CD4-positive, alpha-beta T cell treated with Interferon alpha-2 for 1 hour (primary cell): ENCODE measurements at places on chromosomes 3 and 15.
A peak's percentile ranks its signal among the peaks of the same experiment; 100 is the strongest.

DNA sequence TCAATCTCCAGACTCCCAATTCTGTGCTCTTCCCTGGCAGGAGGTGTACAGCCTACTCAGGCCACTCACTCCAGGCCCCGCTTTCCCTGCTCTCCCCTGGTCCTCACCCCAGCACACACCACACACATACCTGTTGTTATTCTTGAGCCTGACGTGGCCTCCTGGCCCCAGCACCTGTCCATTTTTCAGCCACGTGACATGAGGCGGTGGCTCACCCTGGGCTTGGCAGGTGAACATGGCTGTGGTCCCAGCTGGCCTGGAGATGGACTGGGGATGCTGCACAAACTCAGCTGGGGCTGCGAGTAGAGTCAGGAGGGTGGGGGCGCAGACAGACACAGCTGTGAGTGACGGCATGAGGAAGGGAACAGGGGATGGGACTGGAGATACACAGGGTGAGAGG is 27.3 kb downstream of the RNU5B-1 start:
- DNase-seq = no peak

- no peak for DNase-seq
Observed at GRCh38 chr3:80227216-80227615, 459.4 kb upstream of the ROBO1 start.

DNA sequence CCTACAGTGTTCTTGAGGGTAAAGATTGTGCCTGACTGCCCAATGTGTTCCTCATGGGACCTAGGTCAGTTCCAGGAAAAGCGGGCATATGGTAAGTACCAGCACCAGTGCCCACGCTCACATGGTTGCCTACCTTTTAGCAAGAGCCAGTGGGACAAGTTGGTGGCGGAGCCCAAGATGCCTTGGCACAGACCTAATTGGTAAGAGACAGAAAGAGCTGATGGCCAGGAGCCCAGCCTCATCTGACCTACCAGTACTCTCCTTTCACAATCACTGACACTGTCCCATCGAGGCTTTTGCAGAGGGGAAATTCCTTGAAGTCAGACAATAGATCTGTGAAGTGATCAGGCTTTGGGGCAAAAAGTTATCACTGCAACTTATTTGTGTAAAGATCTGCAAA is 98.4 kb upstream of the BCL6 start:
- no peak for DNase-seq

DNA sequence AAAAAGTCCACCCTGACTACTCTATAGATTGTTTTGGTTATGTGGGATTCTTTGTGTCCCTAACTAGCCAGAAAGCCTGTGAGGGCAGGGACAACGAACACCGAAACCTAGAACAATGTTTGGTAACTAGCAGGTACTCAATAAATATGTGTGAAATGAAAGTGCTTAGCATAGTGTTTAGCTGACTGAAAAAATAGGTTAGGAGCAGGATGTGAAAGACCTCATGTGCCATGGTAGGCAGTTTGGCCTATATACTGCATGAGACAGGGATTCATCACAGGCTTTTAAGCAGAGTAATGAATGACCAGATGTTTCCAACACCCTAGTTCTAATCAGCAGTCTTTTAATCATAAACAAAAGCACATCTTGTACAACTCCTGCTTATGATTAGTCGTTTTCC is 64.2 kb downstream of the MYO5A start:
- DNase-seq = peak; percentile 50

DNA sequence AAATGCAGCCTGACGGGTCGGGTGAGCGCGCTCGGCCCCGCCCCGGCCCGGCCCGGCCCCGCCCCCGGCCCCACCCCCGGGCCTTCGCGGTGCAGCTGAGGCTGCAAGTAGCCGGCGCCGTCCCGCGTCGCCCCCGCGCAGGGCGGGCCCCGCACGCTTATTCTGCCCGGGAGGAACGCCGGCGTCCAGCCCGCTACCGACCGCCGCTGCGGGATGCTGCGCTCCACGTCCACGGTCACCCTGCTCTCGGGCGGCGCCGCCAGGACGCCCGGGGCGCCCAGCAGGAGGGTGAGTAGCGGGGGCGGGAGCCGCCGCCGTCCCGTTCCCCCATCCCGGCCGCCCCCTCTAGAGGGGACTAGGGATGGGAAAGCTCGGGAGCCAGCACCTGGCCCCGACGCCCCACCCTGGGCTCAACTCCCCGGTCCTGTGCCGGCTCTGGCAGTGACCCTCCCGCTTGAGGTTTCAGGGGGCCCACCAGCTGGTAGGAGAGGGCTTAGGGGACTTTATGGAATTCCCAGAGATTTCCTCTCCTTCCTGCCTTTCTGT is at the start of gene MYZAP:
TSS of gene MYZAP (plus strand) at position 83 of the 546 bp plus-strand sequence. CDS start at position 214, 131 bp downstream.
- peak; percentile 60 for DNase-seq

GRCh38 chr3:88584451-88584850 is 434.7 kb downstream of the C3orf38 start:
- no peak for DNase-seq

GRCh38 chr3:37990527-37990926 is at the start of gene VILL:
TSS of gene VILL (plus strand) at chr3:37990786. CDS start at chr3:37993673, 2,887 bp downstream.
- no peak for DNase-seq

DNA sequence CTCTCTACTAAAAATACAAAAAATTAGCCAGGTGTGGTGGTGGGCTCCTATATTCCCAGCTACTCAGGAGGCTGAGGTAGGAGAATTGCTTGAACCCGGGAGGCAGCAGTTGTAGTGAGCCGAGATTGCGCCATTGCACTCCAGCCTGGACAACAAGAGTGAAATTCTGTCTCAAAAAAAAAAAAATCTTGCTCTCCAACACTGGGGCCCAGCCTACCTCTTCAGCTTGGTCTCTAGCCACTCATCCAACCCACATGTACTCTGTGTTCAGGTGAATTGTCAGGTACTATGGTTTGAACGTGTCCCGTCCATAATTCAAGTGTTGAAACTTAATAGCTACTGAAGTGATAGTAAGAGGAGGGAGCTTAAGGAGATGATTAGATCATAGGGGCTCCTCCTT is 22.4 kb upstream of the RAB7A start:
- no peak for DNase-seq

DNA sequence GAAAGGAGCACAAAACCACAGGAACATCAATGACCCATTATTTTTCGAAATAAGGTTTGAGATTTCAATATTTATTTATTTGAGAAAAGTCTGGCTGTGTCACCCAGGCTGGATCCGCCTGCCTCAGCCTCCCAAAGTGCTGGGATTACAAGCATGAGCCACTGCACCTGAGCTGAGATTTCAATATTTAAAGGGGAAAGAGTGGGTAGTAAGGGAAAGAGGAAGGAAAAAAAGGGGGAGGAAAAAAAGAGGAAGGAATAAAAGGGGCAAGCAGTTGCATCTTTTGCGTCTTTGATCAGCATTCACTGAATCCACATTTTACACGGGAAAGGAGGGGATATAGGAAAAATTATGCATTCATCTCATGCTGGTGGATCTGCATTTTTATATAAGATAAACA is 47.4 kb downstream of the ERICH6 start:
- no peak for DNase-seq

DNA sequence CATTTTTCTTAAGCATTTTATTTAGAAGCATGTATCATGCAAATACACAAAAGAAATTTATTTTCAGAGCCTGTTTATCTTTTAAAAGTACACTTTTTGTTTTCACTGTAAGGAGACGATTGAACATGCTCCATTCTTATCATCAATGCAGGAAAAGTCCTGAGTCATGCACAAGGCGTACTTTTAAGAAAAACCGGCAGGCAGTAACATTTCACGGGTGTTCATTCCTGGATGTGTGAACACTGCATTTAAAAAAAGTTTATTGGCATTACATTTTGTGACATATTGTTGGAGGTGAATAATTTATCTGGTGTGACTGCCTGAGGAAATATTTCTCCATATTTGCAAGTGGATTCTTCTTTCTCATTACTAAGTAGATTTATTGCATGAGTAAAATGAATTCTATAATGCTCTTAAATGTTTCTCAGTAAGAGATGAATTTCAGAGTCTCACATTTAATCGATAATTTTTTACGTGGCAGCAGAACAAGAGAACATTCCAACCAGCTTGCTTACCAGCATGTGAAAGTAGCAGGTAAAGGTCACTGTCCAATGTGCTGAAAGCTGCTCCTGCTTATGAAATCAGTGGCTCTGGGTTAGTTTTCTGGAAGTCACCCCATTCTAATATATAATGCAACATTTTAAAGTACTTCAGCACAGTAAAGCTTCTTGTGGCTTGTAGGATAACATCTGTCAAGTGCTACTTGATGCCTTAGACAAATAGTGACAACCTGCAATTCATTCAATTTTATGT is 87.0 kb downstream of the SV2B start:
- DNase-seq = no peak

- no peak for DNase-seq
Observed at GRCh38 chr3:155488671-155489070, 195.2 kb upstream of the STRIT1 start.

GRCh38 chr3:115624029-115624741 is 875 bp downstream of the GAP43 start:
- no peak for DNase-seq

DNA sequence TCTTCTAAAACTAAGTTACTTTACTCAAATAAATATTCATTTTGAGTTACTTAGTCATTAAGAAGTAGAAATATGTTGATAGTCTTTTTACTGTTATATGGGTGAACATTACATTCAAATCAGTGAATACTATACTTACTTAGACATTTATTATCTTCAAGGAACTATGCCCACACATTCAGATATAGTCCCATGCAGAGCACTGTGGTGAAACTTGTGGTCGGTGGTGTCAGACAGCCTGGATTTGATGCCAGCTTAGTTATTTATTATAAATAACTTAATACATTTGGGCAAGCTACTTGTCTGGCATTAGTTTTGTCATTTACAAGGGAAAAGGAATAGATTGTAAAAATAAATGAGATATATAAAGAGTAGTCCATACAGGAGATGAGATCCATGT is 149.5 kb downstream of the RAP2B start:
- no peak for DNase-seq

DNA sequence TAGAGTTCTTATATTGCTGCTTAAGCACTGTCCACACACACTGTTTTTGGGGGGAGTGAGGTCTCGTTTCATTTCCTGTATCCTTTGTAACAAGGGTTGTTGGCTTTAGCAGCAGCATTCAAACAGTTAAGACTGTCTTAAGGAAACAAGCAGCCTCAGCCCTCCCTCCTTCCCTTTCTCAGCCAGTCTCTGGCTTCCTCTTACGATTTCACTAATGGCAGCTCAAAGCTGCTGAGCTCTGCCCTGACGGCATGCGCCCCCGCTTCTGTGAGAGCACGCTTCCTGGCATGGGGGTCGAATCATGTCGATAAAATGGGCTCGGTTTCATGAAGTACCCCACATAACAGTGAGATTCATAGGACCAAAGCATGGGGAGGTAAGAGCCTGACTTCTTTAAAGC is 105.0 kb downstream of the KLHL25 start:
- DNase-seq = peak; percentile 75

- no peak for DNase-seq
Observed at GRCh38 chr3:136835813-136836510, 17.0 kb downstream of the SLC35G2 start.

DNA sequence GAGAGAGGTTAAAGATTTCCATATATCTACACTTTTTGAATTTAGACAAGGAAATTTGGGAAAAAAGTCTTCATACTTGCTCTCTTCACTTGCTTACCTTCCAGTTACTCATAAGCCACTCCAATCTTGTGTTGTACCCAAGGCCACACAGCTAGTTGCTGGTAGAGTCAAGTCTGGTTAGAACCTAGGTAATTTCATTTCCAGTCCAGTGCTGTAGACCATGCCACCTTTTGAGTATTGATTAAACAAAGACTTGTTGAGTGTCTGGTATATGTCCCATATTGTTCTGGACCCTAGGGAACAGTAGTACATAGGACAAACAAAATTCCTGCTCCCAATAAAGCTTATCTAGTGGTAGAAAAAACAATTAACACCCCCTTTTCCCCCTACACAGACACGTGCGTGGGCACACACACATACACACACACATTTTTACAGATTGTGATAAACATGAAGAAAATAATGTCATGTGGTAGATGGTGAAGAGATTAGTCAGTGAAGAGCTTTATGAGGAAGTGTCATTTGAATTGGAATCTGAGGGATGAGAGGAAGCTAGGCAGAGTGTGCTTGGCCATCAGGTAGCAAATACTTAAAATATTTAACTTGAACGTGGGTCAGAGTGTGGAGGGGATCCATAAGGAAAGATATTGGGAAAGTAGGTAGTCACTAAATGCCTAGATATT is 2.1 kb downstream of the CMC1 start:
- peak; percentile 49 for DNase-seq

DNA sequence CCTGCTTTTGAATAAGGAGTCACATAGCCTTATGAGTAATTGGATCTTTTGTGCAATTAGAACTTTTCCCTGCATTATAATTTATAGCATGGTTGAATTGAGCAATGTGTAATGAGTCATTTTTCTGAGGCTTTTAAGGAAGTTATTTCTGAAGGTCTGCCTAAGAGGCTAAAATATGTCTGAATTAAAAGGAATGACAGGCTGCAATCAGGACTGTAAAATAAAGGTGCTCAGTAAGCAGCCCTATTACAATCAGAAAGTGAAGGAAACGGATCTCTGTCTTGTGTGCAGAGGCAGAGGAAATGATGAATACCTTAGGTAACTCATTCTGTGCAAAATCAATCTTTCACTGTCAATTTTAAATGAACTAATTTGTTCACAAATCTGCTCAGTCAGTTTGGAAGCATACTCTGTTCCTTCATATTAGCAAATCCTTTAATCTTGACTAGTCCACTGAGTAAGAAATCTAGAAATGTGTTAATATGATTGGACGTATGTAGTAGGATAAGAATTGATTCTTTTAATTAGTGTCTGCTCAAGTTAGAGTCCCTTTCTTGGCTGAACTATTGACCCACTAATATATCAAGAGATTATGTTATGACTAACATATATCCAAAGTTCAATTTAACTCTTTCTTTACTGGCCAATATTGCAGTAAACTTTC is 290.1 kb downstream of the ZIC1 start:
- no peak for DNase-seq

GRCh38 chr3:21484057-21484827 is 266.8 kb downstream of the ZNF385D start:
- no peak for DNase-seq

- DNase-seq = no peak
Observed at GRCh38 chr15:56798639-56799038, 65.3 kb upstream of the ZNF280D start.

GRCh38 chr3:189927975-189928895 is 192.5 kb downstream of the P3H2 start:
- no peak for DNase-seq

- DNase-seq = no peak
Observed at GRCh38 chr3:185960522-185961288, 22.9 kb upstream of the TRA2B start.

- DNase-seq = no peak
Observed at GRCh38 chr3:59135096-59135495, 85.3 kb upstream of the CFAP20DC start.

DNA sequence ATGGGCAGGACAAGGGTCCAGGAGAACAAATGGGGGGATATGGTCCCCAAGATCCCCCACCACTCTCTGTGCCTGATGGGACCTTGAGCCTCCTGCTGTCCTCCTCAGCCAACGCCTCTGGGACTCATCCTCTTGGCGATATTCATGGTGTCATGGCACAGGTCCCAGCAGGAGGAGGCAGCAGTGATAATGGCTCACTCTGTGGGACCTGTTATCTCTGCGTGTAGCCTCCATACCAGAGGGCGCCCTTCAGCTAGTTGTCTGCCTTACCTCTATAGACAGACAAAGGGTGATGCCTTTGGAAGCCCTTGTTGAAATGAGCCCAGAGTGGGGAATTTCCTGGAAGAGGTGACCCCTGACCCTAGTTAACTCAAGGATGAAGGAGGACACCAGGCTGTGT is 7.4 kb downstream of the ZBTB47 start:
- no peak for DNase-seq
